ENCODE measurements at places on chromosomes 4 and X. TPM values are rescaled to one million over a fixed set of nuclear protein-coding genes. Genes with fewer than 3 reads are reported as not detected.
A peak's percentile ranks its signal among the peaks of the same experiment; 100 is the strongest.

The OTC gene
- total RNA-seq: 10.2 TPM

DNA sequence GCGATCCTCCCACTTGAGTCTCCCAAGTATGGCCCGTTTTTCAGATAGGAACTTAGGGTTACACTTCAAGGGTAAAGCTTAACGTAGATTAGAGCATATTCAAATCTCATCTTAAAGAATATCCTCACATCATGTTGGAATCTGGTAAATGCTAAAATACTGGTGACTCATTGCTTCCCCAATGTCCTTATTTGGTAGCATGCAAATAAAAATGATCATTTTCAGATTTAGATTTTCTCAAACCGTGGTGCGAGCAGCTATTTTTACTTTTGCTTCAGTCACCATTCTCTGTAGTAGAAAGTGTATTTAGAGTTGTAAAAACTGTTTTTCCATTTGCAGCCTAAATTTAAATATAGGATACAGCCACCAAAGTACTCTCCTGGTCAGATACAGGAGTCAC is 101.5 kb upstream of the MAML3 start:
- no peaks in the 10 kb centered on the region for H3K4me1 ChIP-seq
- no peaks in the 10 kb centered on the region for H3K27me3 ChIP-seq
- no peak for DNase-seq
- H3K36me3 ChIP-seq: no peaks in the 10 kb centered on the region
- no peak overlapping the region for H3K27ac ChIP-seq
- H3K4me3 ChIP-seq: no peak overlapping the region

DNA sequence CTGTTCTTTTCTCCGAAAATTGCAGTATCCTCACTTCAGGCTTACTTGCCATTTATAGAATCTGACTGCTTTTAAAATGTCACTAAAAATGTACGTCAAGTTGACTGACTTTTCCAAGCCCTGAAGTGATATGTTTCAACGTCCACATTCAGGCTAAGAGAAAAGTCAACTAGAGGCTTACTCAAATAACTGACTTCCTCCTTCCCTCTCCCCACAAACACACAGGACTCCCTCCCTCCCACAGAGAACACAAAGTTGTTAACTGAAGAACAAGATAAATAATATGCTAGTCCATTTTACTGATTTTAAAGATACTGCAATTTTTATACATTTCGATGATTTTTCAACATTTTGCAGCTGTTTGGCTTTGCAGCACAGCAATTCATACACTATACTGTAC is 13.8 kb upstream of the CDKL2 start:
- no peak overlapping the region for H3K4me3 ChIP-seq
- H3K4me1 ChIP-seq: no peaks in the 10 kb centered on the region
- no peak for DNase-seq
- H3K36me3 ChIP-seq: no peaks in the 10 kb centered on the region
- H3K27ac ChIP-seq: no peak overlapping the region

The AFF1 gene
- total RNA-seq: 104 TPM

The ASB12 gene
- total RNA-seq: 0.40 TPM

- no peaks in the 10 kb centered on the region for H3K4me1 ChIP-seq
- no peak overlapping the region for H3K4me3 ChIP-seq
- no peak for DNase-seq
- no peaks in the 10 kb centered on the region for H3K27me3 ChIP-seq
- H3K36me3 ChIP-seq: no peaks in the 10 kb centered on the region
These were observed 155.8 kb downstream of the NWD2 start for GRCh38 chr4:37400241-37400881.

The GK2 gene
- not detected for total RNA-seq

DNA sequence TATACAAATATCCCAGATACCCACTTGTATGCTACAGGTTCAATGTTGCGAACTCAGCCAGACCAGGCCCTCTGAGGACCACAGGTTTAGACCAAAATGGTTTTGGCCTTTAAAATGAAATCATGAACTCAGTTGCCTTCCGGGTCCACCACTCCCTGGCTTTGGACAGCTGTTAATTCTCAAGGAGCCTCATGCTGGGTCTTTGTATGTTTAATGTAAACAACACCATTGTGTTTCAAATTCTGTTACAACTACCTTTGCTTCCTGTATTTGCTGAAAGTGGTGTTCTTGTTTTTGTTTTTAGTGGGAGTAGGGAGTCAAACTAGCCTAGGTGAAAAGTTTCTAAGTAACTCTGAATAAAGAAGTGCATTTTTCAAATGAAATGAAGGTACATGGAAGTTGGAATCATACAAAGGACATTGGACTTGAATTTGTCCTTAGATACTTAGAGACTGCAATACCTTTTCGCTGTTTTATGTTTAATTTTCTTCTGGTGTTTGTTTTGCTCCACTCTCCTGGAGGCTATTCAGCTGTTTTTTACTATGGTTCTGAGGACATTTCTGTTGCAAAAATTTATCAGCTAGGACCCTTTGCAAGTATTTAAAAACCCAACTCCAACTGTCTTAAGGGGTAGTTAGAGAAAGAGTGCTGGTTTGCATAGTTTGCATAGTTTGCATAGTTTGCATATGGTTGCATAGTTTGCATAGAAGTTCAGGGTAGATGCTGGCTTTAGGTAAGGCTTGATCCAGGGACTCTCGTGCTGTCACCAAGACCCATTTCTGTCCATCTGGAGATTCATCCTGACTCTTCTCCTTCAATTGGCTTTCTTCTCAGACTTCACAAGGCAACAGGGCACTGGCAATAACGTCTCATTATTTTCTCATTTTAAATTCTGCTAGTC is 70.1 kb downstream of the MID1IP1 start:
- H3K27ac ChIP-seq: no peak overlapping the region
- H3K4me1 ChIP-seq: no peaks in the 10 kb centered on the region
- no peak for DNase-seq
- no peaks in the 10 kb centered on the region for H3K36me3 ChIP-seq
- no peaks in the 10 kb centered on the region for H3K27me3 ChIP-seq
- no peak overlapping the region for H3K4me3 ChIP-seq

DNA sequence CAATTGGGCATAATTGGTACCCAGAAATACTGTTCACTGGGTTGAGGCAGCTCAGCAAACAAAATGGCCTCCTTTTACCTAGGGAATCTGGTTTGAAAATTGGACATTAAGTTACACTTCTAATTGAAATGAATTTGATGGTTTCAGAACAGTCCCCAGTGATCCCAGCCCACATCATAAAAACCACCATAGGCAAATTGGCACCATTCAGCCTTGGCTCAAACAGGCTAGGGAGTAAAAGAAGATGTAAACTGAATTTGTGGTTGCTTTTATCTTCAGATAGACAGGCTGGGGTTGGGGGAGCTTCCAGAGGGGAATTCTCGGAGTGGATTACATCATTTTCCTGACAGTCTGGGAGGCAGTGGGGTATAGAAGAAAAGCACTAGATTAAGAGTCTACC is 576.5 kb downstream of the MID1IP1 start:
- H3K27ac ChIP-seq: no peak overlapping the region
- no peak for DNase-seq
- no peak overlapping the region for H3K4me3 ChIP-seq
- no peaks in the 10 kb centered on the region for H3K36me3 ChIP-seq
- no peaks in the 10 kb centered on the region for H3K27me3 ChIP-seq
- H3K4me1 ChIP-seq: no peaks in the 10 kb centered on the region

GRCh38 chr4:29405116-29405515 is 1315.1 kb upstream of the PCDH7 start:
- no peak overlapping the region for H3K4me3 ChIP-seq
- no peaks in the 10 kb centered on the region for H3K36me3 ChIP-seq
- no peak overlapping the region for H3K27ac ChIP-seq
- H3K27me3 ChIP-seq: no peaks in the 10 kb centered on the region
- no peak for DNase-seq
- H3K4me1 ChIP-seq: no peaks in the 10 kb centered on the region

DNA sequence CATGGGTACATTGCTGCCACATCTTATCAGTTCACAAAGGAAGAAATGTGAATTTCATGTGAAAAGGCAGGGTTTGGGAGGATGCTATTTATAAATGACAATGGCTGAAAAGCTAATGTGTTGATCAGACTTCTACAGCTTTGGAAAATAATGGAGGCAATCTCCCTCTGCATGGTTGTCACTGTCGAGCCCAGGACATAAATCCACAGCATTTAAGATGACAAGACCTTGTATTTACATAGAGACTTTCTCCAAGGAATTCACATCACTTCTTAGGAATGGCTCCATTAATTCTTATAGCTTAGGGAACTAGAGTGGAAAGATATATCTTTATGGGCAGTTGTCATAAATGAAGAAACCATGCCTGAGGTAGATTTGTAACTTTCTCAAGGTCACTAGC is 66.7 kb downstream of the CBLL2 start:
- H3K4me1 ChIP-seq: no peaks in the 10 kb centered on the region
- DNase-seq: no peak
- H3K4me3 ChIP-seq: no peak overlapping the region
- no peak overlapping the region for H3K27ac ChIP-seq

DNA sequence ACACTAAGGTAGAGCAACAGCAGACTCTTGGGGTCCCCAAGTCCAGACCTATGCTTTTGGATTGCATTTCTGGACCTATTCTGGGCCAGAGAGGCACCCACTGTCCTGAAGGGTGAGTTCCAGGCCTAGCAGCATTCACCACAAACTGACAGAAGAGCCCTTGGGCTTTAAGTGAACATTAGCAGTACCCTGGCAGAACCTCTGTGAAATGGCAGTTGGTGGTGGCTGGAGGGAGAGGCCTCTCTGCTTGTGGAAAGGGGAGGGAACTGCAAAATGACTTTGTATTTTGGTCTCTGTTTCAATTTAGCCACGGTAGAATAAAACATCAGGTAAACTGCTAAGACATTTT is 1211.9 kb downstream of the PCDH18 start:
- no peak for DNase-seq
- H3K27ac ChIP-seq: no peak overlapping the region
- no peaks in the 10 kb centered on the region for H3K4me1 ChIP-seq
- no peaks in the 10 kb centered on the region for H3K36me3 ChIP-seq
- no peak overlapping the region for H3K4me3 ChIP-seq
- H3K27me3 ChIP-seq: no peaks in the 10 kb centered on the region

DNA sequence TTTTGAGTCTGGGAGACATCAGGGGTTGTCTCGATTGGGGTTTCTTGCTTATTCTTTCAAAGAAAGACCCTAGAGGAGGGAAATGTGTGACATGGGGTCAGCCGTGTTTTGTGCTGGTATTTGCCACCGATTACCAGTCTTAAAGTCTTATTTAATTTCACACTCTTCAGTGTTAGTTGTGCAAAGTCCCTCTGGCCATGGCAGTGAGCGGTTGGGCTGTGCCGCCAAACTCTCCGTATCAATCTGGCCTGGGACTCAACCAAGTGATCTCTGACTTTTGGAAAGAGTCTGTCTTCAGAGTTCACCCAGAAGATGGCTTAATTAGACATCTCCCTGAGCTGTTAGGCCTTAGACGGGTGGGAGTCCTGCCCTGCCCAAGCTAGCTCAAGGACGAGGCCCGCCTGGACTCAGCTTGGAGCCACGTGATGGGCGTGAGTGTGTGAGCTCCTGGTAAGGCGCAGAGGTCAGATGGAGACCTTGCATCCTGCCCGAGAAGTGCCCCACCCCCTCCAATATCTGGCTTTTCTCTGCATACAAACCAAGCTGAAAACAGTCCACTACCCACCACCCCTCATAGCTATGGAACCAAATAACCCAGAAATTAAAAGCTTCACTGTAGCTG is 3.8 kb upstream of the PITX2 start:
- H3K27ac ChIP-seq: no peak overlapping the region
- H3K4me3 ChIP-seq: no peak overlapping the region
- no peaks in the 10 kb centered on the region for H3K36me3 ChIP-seq
- H3K27me3 ChIP-seq: peaks cover 89% of the 10 kb centered on the region

The CTAG1B gene
- total RNA-seq: not detected

- DNase-seq: no peak
These were observed 5.5 kb downstream of the TMEM131L start for GRCh38 chr4:153471698-153472093.

The SPARCL1 gene
- total RNA-seq: 84.0 TPM

GRCh38 chrX:24219320-24219719 is 69.8 kb downstream of the ZFX start:
- no peak for DNase-seq
- H3K36me3 ChIP-seq: no peaks in the 10 kb centered on the region
- H3K4me3 ChIP-seq: no peak overlapping the region
- no peaks in the 10 kb centered on the region for H3K27me3 ChIP-seq
- H3K4me1 ChIP-seq: no peaks in the 10 kb centered on the region

DNA sequence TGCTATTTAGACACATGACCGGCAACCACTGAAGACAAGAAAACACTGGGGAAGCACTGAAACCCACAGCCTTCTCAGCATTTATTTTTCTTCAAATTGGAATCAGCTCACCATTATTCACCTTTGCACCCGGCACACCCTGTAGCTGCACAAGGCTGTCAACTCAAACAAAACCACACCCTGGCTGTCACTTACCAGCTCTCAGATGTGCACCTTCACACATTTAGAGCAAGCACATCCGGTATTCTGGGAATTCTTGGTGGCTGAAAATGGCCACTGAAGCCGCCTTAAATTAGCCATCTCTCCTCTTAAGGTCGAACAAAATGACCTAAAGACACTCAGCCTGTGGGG is 5.9 kb downstream of the ZFYVE28 start:
- peaks cover 25% of the 10 kb centered on the region for H3K4me1 ChIP-seq
- H3K27ac ChIP-seq: peak overlapping the region; percentile 78
- H3K4me3 ChIP-seq: peak overlapping the region; percentile 4
- no peaks in the 10 kb centered on the region for H3K27me3 ChIP-seq
- H3K36me3 ChIP-seq: no peaks in the 10 kb centered on the region
- peak; percentile 88 for DNase-seq

DNA sequence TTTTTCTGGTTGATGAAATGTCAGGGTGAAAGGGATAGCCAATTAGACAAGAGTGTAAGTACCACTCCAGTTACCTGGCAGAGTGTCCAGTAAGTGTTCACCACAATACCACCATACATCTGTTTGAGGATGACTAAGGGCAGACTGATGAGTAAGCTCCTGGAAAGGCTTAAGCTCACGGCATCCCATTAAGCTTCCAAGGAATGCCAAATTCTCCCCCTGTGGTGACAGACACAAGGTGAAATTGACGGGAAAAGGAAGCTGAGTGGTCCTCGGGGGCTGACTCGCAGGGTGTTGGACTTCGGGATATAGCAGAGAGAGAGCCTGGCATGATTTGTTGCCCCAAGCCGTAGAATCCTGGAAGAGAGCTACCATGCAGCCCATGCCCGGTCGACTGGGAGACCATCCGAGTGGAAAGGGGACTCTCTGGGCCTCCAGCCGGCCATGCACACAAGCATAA is 7.6 kb upstream of the BST1 start:
- H3K27ac ChIP-seq: no peak overlapping the region
- no peaks in the 10 kb centered on the region for H3K4me1 ChIP-seq
- H3K4me3 ChIP-seq: no peak overlapping the region
- DNase-seq: no peak
- no peaks in the 10 kb centered on the region for H3K36me3 ChIP-seq

DNA sequence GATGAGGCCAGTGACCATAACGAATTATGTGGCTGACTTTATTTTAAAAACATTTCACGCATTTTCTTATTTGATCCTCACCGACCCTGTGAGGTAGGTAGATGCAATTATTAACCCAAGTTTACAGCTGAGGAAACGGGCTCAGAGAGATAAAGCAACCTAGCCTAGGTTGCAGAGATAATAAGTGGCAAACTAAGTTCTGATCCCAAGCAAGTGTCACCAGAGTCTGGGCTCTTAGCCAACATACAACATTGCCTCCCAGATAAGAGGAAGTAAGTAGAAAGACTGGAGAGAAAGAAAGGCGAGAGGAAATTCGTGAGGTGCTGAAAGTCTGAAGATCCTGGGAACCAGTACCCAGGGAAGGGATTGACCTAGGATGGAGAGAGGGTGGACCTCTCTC is 77.4 kb upstream of the GPR50 start:
- H3K4me3 ChIP-seq: no peak overlapping the region
- no peak for DNase-seq
- no peak overlapping the region for H3K27ac ChIP-seq
- H3K27me3 ChIP-seq: no peaks in the 10 kb centered on the region
- no peaks in the 10 kb centered on the region for H3K36me3 ChIP-seq

Measured in colonic mucosa (tissue), 4 donors.